H9 (cell line): ENCODE measurements at places on chromosomes 11 and 22. TPM values are rescaled to one million over a fixed set of nuclear protein-coding genes. Genes with fewer than 3 reads are reported as not detected.

PHF21B gene
- 54.3 and 60.3 TPM in 2 replicates for total RNA-seq

FAM83F gene
- 17.4 and 19.6 TPM in 2 replicates for total RNA-seq

POU2AF3 gene
- total RNA-seq: 0.52 and 0.64 TPM in 2 replicates

FAM227A gene
- 3.6 and 4.2 TPM in 2 replicates for total RNA-seq

BRSK2 gene
- 24.2 and 28.4 TPM in 2 replicates for total RNA-seq

TNKS1BP1 gene
- 130 and 140 TPM in 2 replicates for total RNA-seq

TRIM49D1 gene
- total RNA-seq: not detected in 2 replicates

AIP gene
- 31.9 and 35.6 TPM in 2 replicates for total RNA-seq
